ENCODE measurements at places on chromosomes 7 and 10.

DNA sequence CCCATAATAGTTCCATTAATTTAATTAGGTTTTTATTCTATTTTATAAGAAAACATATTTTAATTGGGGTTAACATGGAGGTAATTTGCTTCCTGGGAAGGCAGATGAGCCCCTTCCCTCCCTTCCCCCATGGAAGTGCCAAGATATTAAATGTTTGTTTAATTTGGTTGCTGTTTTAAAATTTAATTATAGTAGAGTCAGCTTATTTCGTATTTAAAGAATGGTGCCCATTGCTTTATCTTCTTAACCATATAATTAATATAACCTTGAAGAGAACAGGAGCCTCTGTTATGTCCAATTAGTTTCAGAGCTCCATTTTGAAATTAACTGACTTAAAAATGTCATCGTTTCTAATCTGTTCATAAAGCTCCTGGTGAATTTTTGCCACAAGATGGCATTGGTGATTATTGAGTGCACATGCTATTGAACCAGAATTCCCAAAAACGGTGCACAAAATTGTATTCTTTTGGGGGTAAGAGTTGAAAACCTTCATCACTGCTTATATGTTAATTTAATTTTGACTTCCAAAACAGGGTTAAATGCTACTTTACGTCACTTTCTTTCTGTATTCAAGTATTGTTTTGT lies 26.0 kb downstream of the KLHDC10 start:
- DNase-seq: no peak

DNA sequence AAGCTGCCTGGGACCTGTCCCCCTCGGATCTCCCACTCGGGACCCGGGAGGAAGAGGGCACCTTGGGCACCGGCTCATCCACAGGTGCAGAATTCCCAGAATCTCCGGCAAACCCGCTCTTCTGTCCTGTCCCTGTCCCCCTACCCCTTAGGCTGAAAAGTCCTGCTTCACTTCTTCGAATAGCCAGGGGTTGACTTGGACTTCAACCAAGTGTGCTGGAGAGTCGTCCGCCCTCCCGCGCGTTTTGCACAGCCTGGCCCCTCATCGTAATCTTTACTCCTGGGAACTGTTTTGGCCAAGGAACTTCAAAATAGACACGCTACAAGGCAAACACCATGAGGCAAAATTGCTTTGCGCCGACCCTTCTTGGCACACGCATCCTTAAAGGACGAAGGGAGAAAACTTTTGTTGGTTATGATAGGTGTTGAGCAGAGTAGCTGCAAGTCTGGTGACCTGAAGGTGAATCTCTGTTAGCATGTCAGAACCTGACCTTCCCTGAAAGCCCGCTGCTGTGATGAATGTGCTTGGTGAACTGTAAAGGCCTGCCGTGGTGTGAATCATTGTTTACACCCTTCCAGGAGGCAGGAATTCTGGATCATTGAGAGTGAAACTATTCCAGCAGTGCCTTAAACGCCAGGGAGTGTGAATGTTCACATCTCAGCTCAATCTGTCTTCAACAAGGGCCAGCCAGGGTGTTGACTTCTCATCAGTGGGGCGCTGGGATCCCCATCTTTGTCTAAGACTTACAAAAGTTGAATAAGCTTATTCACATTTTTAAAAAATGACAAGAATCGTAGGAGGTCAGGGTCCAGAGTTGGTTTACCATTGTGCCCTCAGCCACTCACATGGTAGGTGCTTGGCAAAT lies 589 bp upstream of the RAPGEF5 start:
- DNase-seq: no peak

DNA sequence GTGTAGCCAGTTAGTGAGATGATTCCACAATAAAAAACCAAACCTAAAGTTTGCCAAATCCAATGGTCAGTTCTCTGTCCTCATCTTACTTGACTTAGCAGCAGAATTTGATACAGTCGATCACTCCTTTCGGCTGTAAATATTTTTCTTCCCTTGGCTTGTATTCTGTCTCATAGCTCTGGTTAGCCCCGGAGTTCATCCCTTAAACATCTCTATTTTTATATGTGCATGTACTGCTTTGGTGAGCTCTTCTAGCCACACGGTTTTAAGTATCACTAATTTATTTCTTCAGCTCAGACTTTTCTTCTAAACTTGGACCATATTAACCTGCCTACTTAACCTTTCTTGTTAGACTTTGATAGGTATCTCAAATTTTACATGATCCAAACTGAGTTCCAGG lies 17.8 kb upstream of the ASB15 start:
- DNase-seq: no peak

DNA sequence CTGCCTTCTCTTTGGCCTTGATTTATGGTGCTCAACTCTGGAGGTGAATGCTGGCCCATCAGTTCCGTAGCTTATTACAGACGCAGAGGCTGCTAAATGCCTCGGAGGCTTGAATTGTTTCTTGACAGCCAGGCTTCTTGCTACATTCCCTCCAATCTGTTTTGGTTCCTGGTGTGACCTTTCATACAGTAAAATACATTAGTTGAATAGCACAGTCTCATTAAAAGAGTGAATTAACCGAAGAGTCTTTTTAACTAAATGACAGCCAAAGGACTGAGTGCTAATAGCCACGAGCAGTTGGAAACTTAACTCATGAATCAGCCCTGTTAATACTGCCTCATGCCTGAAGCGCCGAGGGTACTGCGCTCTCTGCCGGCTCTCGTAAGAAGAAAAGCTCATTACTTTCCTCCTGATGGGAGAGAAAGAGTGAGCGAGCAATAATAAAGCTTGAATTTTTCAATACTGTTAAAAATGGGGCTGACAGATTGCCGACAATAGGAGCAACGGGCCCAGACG lies 236.4 kb upstream of the GPR26 start:
- DNase-seq: no peak

DNA sequence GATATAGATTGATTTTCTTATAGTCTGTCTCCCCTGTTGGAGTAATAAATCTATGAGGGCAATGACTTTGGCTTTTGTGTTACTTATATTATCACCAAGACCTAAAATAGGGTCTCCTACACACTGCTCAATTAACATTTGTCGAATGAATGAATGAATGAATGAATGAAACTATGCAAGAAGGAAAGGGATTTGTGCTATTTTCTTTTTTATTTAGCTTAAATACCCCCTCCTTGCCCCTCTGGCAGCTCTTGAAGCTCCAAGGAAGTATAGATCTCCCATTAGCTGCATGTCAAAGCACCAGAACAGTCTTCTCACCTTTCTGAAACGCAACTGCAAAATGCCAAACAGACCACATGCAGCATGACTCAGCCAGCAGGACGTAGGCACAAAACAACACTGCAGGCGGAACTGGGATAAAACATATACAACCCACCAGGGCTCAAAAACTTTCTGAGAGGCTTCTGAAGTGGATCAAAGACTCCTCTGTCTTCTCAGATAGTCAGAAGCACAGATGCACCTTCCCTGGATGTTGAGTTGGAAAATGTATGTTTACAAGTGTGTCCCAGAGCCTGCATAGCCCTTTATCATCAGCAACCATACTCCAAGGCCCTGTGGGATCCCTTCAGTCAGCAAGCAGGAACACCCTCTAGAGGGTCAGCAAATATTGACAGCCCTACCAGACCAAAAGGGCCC lies 187.8 kb downstream of the NPSR1 start:
- DNase-seq: no peak

DNA sequence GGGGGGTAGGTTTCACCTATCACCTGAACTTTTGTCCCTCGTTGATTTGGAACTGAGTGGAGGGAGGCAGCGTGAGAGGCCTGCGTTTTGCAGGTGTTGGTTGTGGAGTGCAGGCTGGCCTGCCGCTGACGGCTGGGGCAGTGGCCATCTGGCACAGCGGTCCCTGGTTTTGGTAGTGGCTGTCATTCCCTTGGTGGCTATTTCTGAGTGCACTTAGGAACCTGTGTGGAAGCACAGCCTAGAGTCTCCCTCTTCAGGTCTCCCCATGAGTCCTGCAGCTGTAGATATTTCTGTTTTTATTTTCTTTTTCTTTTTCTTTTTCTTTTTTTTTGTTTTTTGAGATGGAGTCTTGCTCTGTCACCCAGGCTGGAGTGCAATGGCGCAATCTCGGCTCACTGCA lies 129.2 kb downstream of the CUL2 start:
- DNase-seq: no peak

- no peak for DNase-seq
Measured at GRCh38 chr7:27199849-27200760, at the start of gene HOXA13. TSS of gene HOXA13 (minus strand) at chr7:27200091. CDS start at chr7:27200077, 14 bp downstream.

DNA sequence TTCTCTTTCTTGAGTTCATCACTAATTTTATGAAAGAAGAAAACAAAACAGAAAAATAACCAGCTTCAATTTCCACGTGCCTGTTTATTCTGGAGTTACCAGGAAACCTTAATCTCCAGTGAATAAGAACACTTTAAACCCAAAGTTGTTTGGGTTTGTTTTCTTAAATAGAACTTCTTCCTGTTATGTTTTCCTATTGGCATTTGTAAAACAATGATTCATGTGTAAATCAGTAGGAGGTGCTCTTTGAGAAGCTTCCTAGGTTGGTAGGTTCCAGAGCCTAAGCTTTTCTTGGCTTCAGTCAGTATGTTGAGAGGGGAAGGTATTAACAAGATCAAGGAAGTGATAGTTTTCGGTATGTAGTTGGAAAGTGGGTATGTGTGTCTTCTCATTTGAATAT lies 119.0 kb downstream of the BICC1 start:
- DNase-seq: no peak
